ENCODE measurements at places on chromosomes 1 and 21.
A peak's percentile ranks its signal among the peaks of the same experiment; 100 is the strongest.

- DNase-seq, result no peak
Observed at GRCh38 chr1:37764414-37764825, 500 bp downstream of the EPHA10 start.

- no peak for DNase-seq
Observed at GRCh38 chr1:238153253-238153652, 262.5 kb upstream of the ZP4 start.

GRCh38 chr1:53362851-53363642 lies 35.2 kb upstream of the LRP8 start:
- peak; percentile 96 for DNase-seq

DNA sequence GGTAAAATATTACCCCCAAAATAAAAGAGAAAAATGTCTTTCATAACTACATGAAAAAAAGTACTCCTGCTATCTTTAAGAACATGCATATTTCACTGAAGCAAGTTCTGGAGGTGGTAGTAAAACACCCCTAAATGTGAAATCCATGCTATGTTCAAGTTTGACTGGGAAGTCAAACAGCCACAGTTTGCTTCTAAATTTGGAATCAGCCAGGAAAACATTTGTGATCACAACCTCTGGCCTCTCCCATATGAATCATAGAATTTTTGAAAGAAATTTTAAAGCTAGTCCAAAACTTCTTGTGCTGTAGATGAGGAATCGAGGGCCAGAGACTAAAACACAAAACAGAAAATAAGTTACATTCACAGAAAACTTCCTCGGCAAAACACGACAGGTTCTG lies 6.6 kb downstream of the SORT1 start:
- DNase-seq, result no peak

DNA sequence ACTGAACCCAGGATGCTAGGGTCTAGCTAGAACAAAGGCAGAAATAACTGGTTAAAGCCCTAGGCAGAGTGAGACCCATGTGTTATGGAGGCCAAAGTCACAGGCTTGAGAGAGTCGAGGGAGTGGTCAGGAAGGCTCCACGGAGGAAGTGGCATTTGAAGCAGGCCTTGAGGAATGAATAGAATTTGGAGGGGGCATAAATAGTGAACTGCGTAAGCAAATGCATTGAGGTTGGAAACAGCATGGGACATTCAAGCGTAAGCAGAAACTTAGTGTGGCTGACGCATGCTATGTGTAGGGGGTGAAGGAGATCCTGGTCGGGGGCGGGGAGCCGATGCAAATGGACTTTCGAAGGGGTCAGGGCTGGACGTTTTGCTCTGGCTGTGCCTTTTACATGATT lies 11.5 kb downstream of the AZIN2 start:
- no peak for DNase-seq

DNA sequence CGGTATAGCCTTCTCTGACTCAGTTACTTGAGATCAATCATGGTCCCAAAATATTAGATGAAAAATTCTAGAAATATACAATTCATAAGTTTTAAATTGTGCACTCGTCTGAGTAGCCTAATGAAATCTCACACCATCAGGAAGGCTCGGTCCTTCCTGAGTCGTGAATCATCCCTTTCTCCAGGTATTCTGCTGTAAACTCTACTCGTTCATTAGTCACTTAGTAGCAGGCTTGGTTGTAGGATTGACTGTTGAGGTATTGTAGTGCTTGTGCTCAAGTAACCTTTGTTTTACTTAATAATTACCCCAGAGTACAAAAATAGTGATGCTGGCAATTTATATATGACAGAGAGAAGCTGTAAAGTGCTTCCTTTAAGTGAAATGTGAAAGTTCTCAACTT lies 238.7 kb downstream of the OLFM3 start:
- DNase-seq, result no peak

- no peak for DNase-seq
Observed at GRCh38 chr1:8590721-8591351, 226.6 kb downstream of the RERE start.

DNA sequence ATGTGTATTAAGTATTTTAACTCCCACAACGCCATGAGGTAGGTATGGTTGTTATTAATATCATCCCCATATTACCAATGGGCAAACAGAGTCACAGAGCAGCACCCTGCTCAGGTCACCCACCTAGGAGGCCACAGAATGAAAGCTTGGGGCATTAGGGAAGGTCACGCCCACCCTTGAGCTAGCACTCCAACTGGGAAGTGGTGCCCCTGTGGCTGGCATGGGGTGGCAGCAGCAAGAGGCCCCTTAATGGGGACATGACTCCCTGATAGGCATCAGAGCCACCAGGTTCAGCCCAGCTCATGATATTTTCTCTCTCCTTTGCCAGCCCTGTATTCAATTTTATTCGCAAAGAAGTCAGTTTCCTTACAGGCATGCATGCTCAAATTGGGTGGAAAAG lies 90.6 kb downstream of the DMRTB1 start:
- no peak for DNase-seq

- DNase-seq, result no peak
Observed at GRCh38 chr1:59978026-59978425, 51.5 kb upstream of the CYP2J2 start.

- no peak for DNase-seq
Observed at GRCh38 chr1:1399872-1400575, 889 bp upstream of the CCNL2 start.

DNA sequence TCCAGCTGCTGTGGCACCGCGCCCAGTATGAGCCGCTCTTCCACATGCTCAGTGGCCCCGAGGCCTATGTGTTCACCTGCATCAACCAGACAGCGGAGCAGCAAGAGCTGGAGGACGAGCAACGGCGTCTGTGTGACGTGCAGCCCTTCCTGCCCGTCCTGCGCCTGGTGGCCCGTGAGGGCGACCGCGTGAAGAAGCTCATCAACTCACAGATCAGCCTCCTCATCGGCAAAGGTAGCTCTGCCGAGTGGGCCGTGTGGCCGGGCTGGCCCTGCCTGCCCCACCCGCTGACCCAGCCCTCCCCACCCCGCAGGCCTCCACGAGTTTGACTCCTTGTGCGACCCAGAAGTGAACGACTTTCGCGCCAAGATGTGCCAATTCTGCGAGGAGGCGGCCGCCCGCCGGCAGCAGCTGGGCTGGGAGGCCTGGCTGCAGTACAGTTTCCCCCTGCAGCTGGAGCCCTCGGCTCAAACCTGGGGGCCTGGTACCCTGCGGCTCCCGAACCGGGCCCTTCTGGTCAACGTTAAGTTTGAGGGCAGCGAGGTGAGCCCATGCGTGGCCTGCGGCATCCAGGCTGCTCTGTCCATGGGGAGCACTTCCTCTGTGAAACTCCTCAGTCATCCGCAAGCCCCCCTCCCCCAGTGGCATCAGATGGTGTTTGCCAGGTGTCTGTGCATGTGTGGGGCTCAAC lies 64.2 kb downstream of the PIK3CD start:
- no peak for DNase-seq

DNA sequence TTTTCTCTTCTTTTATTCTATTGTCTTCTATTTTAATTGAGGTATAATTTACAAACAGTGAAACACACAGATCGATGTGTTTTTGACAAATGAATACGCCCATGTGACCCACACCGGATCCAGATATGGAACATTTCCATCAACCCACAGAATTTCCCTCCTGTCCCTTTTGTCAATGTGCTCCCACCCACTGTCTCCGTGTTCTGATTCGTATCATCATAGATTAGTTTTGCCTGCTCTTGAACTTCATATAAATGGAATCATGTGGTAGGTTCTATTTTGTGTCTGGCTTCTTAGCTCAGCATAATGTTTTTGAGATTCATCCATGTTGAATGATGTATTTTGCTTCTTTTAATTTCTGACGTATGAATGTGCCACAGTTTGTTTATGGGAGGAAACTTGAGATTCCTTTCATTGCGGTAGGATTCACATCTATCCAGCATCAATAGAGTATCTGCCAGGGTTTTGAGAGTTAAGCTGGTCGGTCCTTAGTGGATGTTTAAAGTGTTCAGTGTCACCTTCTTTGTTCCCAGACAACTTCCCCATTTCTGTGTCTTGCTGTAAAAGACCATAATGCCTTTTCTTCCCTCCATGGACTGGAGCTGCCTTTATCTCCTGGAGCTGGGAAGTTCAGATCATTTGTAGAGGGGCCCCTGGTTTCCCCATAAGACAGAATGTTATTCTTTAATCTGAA lies 14.7 kb downstream of the NAV1 start:
- DNase-seq, result no peak

GRCh38 chr1:37055631-37056030 lies 21.3 kb upstream of the GRIK3 start:
- DNase-seq, result peak; percentile 42

- no peak for DNase-seq
Observed at GRCh38 chr1:43066578-43066977, 105.5 kb downstream of the EBNA1BP2 start.

- no peak for DNase-seq
Observed at GRCh38 chr21:36347962-36348328, 27.9 kb downstream of the MORC3 start.

DNA sequence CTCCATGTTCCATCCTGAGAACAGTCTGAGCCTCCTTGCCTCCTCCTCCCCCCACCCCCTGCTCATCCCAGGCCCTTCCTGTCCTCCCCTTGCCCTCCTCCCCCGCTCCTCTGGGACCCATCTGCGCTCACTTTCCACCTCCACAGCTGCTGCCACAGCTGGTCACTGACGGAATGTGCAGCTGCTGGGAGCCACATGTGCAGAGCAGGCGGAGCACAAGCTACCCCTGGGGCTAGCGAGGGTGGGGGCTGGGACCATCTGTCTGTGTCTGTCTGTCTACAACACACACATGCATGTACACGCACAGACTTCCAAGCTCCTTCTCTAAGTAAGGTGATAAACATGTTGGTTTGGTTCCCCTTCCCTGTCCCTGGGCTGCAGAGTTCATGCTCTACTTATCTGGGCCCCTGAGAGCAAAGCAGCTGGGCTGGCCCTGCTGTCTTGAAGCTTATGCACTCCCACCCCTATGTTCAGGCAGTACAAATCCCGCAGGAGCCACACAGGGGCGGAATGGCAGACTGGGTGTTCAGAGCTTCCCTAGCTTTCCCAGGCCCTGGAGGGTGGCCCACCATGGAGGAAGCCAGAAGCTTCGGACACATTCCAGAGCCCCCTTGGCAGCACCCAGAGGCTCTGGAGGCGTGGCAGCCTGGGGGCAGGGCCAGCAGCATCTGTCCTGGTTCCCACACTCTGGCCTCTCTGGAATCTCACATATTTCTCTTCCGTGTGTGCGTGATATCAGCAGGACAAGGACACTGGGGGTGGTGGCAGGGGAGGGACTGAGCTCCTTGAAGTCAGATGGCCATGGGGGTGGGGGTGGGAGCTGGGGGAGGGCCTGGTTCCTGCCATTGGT lies 7.0 kb upstream of the HEYL start:
- peak; percentile 70 for DNase-seq

- no peak for DNase-seq
Observed at GRCh38 chr1:22831729-22832413, 121.2 kb downstream of the EPHB2 start.

GRCh38 chr1:53447413-53447812 lies 11.8 kb upstream of the DMRTB1 start:
- no peak for DNase-seq

- DNase-seq, result no peak
Observed at GRCh38 chr1:181175955-181176354, 87.5 kb downstream of the IER5 start.

GRCh38 chr1:204331275-204331674 lies 28.5 kb downstream of the PLEKHA6 start:
- no peak for DNase-seq

GRCh38 chr1:99548943-99549605 lies 96.8 kb upstream of the PALMD start:
- DNase-seq, result peak; percentile 40

GRCh38 chr1:118878661-118879060 lies 109.5 kb downstream of the TBX15 start:
- no peak for DNase-seq

GRCh38 chr1:171343727-171344472 lies 29.9 kb downstream of the FMO4 start:
- no peak for DNase-seq

DNA sequence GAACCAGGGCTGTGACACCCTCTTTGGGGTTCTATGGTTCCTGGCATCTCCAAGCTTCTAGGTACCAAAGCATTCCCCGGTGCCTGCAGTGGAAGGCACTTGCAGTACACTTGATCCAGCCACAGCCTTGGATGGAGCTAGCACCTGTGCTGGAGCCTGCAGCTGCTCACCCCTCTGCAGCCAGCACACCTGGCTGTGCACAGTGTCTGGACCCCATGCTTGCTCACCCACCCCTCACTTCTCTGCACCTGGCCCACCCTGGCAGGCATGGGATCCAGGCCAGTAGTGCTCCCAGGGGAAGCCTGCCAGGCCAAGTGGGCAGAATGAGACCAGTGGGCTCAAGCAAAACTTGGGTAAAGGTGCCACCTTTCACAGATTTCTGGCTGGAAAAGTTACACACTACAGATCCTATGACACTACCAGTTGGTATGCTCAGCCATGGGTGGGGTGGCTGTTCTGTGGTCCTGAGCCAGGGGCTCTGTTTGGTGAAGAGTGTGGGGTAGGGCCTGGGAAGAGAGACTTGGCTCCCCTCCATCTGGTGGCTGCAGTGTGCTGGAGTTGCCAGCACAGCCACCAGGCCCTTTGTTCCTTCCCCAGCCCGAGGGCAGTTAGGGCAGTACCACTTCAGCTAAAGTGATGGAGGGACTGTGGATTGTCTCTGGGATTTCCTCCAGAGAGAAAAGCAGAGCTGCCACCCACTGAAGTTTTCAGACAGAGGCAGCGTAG lies 157.8 kb upstream of the LRRC7 start:
- no peak for DNase-seq

- DNase-seq, result no peak
Observed at GRCh38 chr1:89888480-89889322, 67.9 kb downstream of the LRRC8D start.

DNA sequence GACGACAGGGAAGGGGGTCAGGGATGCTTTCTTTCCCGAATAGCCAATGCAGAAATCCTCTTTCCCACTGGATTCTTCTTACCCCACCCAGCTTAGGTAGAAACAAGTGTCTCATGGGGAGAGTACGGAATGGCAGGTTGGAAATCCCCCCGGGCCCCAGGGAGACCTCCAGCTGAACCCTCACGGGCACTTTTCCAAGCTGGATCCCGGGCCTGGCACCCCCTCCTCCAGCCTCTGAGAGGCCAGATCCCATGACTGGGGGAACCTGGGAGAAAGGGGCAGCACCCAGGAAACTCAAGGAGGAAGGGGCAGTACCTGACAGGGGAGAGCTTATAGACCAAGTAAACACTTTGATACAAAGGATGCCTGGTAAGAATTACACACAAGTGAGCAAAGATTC lies 1.3 kb downstream of the PKP1 start:
- DNase-seq, result no peak

GRCh38 chr1:54487571-54488050 lies 60.4 kb upstream of the ACOT11 start:
- peak; percentile 57 for DNase-seq

DNA sequence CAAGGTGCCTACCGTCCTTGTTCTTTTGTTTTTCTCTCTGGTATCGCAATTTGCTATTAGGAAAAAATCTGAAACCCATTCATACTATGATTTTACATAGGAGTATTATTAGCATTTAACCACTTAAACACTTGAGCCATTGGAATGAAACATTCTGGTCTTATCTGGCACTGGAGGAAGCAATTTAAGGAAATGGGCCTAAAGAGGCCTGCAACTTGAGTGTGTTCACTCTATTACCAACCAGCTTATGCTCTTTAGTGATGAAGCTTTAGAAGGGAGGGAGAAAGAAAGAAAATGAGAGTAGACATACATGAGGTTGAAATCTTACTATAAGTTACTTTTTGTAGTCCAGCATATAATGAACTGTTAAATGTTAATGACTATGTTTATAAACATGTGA lies 5.7 kb downstream of the GJA5 start:
- no peak for DNase-seq
